Activated CD4-positive, alpha-beta memory T cell treated with anti-CD3 and anti-CD28 coated beads for 36 hours (primary cell): ENCODE measurements at places on chromosomes 7 and 10. TPM values are rescaled to one million over a fixed set of nuclear protein-coding genes. Genes with fewer than 3 reads are reported as not detected.

Gene CYP26C1
- not detected for total RNA-seq

Gene PAPOLB
- total RNA-seq = not detected

Gene TMEM130
- total RNA-seq = not detected

Gene ZP3
- 20.4 TPM for total RNA-seq

Gene DPP6
- total RNA-seq = not detected

Gene GJD4
- total RNA-seq = not detected

Gene POU6F2
- not detected for total RNA-seq

Gene C7orf25
- total RNA-seq = 4.3 TPM

Gene ADRA2A
- not detected for total RNA-seq

Gene ACBD7
- 1.9 TPM for total RNA-seq

Gene GRK5
- total RNA-seq = 23.0 TPM
